ENCODE measurements at places on chromosomes 2 and 18.

GRCh38 chr2:142285480-142285879 lies 154.7 kb upstream of the LRP1B start:
- ATAC-seq: no peak

DNA sequence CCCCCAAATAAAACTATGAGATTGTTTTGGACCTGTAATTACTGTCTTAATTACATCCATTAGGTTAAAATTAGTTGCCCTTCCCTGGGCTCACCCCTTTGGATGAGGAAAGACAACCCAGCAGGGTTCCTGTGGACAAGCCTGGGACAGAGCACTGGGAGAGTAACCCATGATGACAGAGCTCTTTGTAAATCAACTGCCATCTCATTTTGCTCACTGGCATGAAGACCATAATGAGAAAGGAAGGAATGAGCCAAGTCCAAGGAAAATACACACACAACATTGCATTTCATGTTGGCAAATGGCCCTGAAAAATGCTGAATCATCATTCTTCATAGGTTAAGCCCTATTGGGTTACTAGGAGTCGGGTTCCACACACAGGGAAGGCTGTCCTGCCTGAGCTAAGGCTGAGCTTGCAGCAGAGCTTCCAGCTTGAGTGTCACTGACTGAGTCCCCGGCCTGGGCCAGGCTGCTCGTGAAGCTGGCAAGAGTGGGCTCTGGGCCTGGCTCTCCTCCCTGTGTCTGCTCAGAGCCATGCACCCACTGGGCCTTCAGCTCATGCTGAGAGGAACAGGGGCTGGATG lies 94.1 kb upstream of the ACAA2 start:
- ATAC-seq: no peak

GRCh38 chr2:241985986-241986329 lies 116.4 kb downstream of the RTP5 start:
- ATAC-seq: no peak

- no peak for ATAC-seq
Measured at GRCh38 chr2:217880891-217881290, 121.9 kb downstream of the TNS1 start.

DNA sequence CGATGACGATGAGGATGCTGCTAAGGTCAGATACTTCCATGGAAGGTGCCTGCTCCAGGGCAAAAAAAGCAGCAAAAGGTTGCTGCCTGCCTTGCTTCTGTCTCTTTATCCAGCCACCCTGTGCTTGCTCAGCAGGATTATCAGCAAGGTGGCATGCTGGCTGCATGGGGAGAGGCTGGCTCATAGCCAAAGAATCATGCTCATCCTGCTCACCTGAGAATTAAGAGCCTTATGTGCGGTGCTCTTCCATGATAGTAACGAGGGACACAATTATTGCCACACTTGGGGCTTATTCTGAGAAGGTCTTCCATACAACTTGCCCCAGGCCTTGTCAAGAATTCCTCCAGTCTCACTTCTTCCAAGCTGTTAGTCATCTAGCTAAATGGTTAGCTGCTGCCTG lies 60.4 kb upstream of the SEC11C start:
- ATAC-seq: no peak

GRCh38 chr2:176192351-176192750 lies 3.9 kb downstream of the HOXD1 start:
- no peak for ATAC-seq

GRCh38 chr2:2014251-2014771 lies 270.0 kb upstream of the PXDN start:
- ATAC-seq: peak; percentile 43

DNA sequence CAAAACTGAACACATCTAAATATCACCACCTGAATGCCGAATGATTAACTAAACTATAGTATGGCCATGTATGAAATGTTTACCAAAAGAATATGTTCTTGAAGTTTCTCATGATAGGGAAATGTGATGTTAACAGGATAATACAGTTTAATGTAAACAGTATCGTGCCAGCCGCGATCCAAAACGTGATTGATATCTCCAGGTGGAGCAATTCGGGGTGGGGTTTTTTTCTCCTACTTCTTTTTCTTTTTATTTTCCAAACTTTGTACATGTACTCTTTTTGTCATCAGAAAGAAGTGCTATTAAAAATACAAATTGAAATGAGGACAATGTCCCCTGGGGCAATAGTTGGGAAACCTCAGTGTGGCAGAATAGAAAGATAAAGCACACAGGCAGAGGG lies 4.0 kb upstream of the BIN1 start:
- no peak for ATAC-seq

DNA sequence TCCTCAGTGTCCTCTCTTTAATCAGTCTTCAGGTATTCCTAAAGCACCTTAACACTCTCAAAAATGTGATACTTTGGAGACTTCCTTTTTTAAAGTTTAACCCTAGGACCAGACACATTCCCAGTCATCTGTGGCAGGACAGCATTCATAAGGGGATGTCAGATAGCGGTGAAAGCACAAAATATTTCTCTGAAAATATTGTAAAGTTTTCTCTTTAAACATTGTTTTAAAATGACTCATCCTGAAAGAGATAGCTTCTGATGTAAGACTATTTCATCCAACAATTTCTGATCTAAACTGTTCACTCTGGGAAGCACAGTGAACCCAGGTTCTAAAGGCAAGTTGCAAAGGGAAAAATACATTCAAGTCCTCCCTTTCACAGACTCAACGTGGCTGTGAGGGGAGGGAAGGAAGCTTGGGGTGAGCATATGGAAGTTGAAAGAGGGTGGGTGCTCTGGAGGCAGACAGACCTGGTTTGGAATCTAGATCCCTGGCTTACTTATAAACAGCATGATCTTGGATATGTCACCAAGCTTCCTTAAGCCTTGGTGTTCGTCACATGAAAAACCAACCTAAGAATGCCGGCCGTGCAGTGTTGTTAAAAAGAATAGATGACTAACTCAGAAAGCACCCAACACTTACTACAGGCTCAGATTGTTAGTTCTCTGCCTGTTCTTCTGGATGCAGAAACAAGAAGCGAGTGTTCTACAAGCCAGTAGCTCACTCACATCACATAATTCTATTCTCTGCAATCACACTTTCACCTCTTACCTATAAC lies 12.1 kb downstream of the GALNT14 start:
- peak; percentile 51 for ATAC-seq

DNA sequence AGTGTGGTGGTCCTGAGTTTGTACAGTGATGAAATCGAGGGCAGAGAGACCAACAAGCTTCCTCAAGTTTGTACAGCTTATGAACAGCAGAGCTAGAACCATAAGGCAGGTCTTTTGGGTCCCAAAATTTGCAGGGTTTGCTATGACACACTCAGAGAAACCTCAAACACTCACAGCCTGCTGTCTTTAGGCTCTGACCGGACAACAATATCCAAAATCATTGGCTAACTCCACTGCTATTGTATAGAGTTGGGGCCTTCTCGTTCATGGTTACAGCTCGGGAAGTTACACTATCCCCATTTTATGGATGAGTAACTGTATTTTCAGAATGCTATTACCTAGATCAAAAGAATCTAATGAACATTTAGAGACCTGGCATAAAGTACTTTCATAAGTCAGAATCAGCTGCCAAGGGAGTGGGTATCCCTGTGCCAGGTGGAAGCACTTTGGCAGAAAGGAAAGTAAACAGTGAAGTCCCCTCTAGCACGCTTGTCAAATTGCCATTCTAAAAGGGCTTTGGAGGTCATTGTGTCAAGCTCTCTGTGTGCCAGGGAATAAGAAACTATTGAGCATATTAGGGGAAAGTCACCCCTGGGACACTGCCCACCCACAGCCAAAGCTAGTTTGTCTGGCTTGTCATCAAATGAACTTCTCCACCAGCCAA lies 331.8 kb downstream of the ALK start:
- ATAC-seq: no peak

DNA sequence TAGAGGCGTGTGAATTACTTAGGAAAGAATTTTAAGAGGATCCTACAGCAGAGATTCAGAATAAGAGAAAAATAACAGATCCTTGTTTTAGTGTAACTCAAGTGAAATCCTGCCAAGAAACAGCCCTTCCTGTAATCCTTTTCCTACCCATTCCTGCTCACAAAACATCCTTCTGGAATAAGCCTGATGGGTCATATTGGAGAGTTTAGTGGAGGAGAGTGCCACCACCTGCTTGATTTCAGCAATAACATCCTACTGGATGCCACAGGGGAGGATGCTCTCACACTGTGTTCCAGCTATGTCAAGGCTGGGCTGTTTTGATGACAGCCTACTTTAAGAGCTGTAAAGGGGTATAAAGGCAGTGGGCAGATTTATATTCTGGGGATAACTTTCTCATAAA lies 54.8 kb upstream of the CCDC178 start:
- no peak for ATAC-seq

- ATAC-seq: peak; percentile 22
Measured at GRCh38 chr2:138707392-138708074, 72.7 kb downstream of the NXPH2 start.

DNA sequence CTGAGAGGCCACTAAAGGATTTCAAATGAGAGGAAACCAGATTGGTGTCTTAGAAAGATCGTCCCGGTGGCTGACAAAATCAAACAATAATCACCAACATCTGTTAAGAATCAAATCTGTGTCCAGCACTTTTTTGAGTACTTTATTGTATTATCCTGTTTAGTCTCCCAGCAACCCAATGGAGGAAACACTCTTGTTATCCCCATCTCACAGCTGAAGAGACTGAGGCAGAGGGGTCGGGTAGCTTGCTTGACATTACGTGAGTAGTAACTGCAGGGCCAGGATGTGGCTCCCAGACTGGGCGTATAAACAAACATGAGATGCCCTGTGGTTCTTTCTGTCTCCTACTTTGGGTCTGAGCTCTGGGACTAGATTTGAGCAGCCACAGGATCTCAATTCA lies 76.0 kb downstream of the KLHL29 start:
- no peak for ATAC-seq

DNA sequence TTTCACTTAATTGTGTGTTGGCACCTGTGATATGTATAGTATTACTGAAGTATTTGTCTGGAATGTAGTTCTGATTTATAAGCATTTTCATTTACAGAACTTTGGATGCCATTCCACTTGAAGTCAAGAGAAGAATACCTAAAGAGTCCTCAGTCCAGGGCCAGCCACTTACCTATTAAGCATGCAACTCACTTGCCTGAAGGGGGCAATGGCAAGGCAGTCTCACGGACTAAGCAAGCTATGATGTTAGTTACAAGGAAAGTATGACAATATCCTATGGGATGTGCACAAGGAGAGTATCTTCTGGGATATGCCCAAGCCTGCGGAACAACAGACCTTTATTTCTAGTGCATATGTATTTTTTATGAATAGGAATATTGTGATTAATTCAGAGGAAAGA lies 369.4 kb upstream of the GCFC2 start:
- ATAC-seq: no peak

- no peak for ATAC-seq
Measured at GRCh38 chr2:36541891-36542595, 55.9 kb downstream of the FEZ2 start.

GRCh38 chr2:205675861-205676516 lies 6.3 kb upstream of the NRP2 start:
- no peak for ATAC-seq
